ENCODE measurements at places on chromosomes 2 and 18.

DNA sequence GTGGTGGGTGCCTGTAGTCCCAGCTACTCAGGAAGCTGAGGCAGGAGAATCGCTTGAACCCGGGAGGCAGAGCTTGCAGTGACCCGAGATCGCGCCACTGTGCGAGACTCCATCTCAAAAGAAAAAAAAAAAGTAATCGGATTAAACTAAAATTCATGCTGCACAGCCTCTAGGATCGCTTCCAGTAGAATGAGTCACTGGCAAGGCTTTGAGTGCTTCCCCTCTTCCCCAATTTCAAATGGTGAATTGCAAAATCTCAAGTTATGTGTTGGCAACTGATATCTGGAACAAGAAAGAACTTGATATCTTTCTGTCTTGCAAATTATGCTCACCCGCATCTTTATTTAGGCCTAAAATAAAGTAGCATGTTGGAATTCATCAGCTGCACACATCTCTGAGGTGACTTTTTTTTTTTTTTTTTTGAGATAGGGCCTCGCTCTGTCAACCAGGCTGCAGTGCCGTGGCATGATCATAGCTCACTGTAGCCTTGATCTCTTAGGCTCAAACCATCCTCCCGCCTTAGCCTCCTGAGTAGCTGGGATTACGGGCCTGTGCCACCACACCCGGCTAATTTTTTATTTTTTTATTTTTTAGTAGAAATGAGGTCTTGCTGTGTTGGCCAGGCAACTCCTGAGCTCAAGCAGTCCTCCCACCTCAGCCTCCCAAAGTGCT is 12.7 kb downstream of the TTC39C start:
- no peak for DNase-seq

- DNase-seq = no peak
Observed at GRCh38 chr18:11785444-11786055, 65.7 kb upstream of the CHMP1B start.

DNA sequence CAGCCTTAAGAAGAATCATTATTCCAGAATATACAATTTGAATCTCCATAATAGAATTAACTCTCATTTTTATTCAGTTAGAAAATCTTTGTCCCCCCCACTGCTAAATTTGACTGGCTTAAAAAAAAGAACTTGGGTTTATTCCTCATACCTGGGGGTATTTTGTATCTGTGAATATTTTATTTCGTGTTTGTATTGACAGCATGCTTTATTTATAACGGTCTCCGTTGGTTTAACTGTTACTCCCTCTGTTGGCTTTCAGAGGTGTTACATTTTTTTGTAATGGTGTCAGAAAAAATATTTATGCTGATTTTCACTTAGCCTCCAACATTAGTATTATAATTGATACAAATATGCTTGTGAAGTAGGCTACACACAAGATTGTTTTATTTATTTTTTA is 109.1 kb downstream of the HAUS1 start:
- no peak for DNase-seq

GRCh38 chr2:26988058-26988860 is 17.8 kb downstream of the MAPRE3 start:
- no peak for DNase-seq

DNA sequence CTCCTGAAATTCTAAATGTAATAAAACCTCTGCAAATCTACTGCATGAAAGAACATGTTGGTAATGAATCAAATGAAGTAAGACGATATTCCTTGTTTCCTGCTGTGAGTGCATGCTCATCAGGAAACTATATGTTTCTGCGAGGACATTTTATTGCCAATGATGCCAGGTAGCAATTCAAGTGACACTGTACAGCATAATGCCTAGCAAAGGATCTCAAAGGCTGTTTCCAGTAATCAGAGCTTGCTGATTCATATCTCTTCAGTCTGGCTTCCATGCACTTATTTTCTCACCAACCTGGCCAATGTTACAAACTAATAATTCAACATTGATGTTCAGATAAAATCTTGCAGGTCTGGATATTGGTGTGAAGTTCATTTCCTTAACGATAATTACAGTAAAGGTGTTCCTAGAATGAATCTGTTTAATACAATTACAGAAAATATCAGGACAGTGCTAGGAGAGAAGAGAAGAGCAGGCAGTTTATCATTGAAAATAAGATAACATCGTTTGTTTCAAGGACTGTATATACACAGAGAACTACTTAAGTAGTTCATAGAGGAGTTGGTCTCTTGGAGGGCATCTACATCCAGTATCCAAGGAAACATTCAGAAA is 568.5 kb upstream of the SOX11 start:
- no peak for DNase-seq

DNA sequence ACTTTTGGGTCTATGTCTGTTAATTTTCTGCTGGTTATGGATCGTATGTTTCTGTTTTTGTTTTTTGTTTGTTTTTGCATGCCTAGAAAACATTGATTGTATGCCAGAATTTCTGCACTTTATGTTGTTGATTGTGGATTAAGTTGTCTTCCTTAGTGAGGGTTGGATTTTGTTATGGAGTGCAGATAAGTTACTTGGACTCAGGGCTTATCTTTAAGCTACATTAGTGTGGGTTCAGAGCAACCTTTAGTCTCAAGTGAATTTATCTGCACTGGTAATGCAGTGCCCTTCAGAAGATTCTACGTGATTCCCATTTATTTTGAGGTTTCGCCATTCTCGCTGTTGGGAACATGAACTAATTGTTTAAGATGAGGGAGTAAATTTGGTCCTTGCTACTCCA is 32.9 kb downstream of the UBR3 start:
- DNase-seq = no peak

DNA sequence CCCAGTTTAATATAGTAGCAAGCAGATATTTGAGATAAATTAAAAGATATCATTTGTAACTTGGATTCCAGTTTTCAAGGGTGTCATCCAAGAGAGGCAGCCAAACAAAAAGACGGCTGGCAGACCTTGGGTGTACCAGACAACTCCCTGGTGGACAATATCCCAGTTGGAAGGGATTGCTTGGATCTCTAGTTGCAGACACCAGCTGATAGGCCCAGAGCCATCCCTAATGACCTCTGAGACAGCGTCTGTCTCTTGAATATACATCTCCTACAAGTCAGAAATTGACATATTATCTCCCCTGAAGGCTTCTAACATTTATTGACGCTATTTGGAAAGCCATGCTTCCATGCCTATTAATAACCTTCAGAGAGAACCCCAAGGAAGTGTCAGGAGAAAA is 67.7 kb downstream of the ACVR1 start:
- DNase-seq = no peak

DNA sequence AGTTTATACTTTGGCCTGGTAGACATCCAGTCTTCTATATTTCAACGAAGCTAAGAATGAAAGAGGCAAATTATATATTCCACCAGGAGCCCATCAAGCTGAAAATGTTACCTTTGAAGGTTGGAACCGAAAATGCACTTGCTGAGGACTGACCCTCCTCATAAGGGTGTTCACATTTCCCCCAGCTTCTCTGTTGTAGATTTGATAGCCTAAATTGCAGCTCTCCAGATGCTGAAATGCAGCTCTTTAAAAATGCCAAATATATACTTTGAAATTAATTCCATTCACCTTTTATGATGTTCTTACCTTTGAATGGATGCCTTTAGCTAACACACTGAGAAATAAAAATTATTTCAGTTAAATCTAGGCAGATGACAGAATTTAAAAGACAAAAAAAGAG is 1.8 kb upstream of the FIGN start:
- DNase-seq = no peak

DNA sequence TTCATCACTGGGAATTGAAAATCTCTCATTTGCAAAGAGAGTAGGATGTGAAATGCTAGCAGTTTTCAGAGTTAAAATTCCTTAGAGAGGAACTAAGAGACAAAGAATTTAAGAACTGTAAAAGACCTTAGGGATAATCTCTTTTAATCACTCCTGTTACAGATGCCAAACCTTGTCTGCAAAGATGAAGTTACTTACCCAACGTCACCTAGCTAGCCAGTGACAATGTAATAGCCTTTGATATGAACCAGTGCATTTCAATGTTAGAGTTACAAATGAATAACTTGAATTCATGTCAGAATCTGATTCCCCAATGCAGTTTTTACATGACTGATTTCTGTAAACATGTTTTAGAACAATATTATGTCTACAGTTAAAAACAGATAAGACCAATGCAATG is 190.1 kb downstream of the LRP1B start:
- DNase-seq = no peak

DNA sequence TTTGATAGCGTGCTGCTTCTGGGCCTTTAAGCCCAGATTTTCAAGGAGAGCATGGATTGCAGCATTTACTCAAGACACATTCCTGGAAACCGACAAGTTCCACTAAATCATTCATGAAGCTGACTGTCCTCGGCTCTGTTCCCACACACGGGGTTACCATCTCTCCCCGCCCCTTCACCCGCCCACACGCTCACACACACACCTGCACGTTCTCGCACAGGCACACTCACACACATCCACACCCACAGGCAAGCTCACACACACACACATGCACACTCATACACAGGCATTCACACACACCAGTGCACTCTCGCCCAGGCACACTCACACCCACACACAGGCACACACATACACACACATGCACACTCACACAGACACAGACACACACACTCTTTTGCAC is 150.0 kb upstream of the AGAP1 start:
- DNase-seq = no peak

- no peak for DNase-seq
Observed at GRCh38 chr2:134703426-134703825, 15.4 kb downstream of the TMEM163 start.

GRCh38 chr18:76821356-76821874 is 942 bp upstream of the ZNF236 start:
- DNase-seq = no peak

- no peak for DNase-seq
Observed at GRCh38 chr2:159243529-159243928, 43.0 kb downstream of the WDSUB1 start.

- DNase-seq = no peak
Observed at GRCh38 chr2:152280780-152281179, 54.2 kb upstream of the FMNL2 start.

GRCh38 chr2:65877331-65878010 is 445.1 kb upstream of the SPRED2 start:
- no peak for DNase-seq

DNA sequence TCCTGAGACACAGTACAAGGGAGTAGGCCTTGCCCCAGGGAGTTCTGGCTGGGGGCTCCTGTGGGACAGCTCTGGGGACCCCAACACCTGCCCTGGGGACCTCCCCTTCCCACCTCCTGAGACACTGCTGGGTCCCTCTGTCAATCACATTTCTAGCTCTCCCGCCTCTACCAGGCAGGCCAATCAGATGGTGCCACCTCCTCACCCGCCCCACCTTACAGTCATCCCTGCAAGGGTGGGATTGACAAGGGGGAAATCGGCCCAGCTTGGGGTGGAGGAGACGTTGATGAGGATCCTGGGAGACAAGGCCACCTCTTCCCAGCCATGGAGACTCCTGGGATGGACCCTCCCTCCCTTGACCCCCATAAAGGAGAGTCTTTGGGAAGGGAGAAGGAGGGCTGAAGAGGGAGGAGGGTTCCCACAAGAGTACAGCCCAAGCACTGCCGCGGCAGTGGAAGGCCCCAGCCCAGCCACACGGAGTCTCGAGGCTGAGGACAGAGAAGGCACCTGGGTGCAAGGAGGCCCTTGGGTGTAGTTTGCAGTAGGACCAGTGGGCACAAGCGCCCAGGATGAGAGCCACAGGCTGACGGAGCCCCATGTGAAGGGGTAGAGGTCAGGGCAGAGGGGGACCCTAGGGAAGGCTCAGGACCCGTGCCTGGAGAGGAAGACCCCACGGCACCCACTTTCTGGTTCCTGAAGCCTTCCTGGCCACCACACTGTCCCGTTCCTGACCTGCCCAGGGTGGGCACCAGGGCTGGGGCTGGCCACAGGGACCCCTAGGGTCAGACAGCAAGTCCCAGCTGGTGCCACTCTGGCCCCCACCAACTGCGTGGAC is 109.9 kb upstream of the OTOS start:
- no peak for DNase-seq

GRCh38 chr2:37679072-37679695 is 7.7 kb upstream of the CDC42EP3 start:
- no peak for DNase-seq

DNA sequence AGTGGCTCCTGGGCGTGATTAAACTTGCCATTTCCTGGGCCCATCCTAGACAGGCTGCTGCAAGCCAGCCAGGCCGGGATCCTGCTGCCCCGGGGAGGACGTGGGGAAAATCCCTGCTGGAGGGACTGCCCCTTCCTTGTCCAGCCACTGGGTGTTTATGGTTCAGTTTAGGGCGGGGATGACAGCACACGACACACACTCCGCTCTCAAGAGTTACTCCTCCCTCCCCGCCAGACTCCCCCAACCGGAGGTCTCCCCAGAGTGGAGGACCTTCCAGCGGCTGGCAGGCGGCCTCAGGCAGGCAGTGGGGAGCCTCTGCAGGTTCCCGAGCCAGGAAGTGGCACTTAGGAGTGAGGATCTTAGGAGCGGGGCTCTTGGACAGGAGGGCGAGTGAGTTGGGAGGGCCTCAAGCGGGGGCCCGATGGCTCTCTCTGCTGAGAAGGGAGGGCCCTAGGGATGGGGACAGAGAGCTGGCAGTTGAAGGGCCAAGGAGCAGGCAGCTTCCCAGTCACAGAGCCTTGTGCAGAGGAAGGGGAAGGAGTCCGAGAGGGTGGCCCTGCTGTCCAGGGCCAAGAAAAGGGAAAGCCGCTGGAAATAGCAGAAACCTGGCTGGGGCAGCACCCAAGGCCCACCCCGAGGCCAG is 5.7 kb upstream of the GPR35 start:
- no peak for DNase-seq

- DNase-seq = no peak
Observed at GRCh38 chr2:98280376-98281102, 65.7 kb upstream of the CNGA3 start.

GRCh38 chr18:72899338-72899737 is 31.6 kb upstream of the NETO1 start:
- no peak for DNase-seq

GRCh38 chr2:161796192-161796591 is 172.0 kb downstream of the SLC4A10 start:
- DNase-seq = no peak

- DNase-seq = no peak
Observed at GRCh38 chr2:189350540-189351209, 90.6 kb upstream of the WDR75 start.

DNA sequence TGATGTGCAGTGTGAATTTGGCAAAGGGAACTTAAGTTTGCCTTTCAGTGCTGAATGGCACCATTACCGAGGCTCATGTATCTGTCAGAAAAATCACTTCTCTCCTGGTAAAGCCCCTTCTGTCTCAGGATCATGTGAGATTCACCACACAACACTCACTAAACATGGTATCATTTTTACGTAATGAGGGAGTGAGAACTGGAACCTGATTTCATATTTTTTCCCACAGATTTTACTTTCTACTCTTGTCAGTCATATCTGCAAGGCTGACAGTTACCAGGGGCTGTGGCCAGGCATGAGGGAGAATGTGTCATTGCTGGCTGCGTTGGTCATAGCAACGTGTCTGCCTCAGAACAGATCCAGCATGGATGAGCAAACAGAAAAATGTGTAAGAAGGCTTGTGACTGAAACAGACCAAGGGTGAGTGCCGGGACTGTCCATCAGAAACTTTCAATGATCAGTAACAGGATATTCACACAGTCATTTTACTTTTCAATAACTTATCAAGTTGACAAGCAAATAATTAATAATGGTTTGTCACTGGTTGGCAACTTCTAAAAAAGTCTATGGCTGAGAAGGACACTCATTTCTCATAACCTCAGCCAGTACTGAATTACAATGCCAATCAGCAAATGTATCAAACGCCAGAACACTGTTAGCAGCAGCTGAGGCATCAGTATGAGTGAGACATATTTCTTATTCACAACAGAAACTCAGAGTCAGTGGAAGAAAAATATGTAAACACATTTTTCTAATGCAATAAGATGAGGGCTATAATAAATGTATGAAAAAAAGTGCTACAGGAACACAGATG is 100.5 kb downstream of the CDC42EP3 start:
- peak; percentile 41 for DNase-seq

Measured in stimulated activated CD8-positive, alpha-beta memory T cell treated with anti-CD3 and anti-CD28 coated beads, Interleukin-7, amount 100 ng/mL, for 48 hours (primary cell).